ENCODE measurements at places on chromosomes 2 and 18.

DNA sequence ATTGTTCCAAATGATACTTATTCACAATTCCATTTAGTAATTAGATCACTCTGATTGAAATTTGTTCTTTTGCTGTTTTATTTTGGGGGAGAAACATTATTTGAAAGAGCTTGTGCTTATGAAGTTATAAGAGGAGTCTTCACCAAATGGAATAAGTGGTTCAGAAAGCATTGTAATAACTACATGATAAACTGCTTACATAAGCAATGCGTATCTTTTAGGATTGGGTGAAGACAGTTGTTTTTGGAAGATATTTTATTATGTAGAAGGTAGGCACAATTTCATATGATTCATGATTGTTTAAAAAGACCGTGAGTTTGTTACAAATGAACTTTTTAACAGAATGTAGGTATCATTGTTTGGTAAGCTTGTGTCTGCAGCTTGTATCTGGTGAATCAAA is 14.5 kb downstream of the ZNF638 start:
- DNase-seq, result no peak

- no peak for DNase-seq
Measured at GRCh38 chr18:69455125-69455524, 54.4 kb downstream of the DOK6 start.

DNA sequence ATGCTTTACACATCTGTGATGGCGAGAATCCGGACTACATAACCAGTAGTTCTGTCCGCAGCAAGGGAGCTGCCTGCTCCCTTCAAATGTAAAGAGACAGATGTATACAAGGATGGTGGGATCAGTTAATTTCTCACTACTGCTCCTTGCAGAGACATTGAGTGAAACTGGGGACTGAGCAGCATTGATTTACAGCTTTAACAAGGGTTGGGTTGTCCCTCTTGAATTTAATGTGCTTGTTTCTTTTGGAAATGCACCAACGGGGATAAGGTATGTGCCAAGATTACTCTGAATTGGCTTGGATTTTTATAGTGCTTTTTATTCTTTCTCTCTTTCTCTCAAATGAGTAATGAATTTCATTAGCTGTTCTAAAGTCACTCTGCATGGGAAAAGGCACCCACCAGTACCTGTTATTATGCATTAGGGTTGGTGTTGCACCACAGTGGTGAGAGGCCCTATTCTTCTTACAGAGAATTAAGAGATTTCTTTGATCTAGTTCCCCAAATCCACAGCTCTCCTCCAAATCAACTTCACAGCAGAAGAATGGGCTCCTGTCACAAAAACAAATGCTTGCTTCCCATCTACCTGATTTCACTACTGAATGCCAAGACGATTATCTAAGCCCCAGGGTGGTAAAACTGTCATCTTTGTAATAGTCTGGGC is 107.6 kb downstream of the DOCK10 start:
- no peak for DNase-seq

DNA sequence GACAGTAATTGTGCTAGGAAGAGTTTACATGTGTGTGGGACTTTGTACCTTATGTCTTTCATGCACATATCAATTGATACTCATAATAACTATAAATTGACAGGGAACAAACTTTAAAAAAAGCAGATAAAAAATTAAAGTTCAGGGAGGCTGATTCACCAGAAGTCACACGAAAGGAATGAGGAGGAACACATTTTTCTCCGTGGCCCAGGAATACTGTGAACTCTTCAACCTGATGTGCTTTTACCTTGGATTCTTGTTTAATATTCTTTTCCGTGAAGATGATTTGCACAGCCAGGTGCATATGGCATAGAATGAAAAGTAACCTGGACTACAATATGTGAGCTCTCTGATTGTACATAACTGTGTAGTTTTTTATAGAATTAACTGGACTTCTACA is 326.3 kb downstream of the CDH7 start:
- DNase-seq, result no peak

- no peak for DNase-seq
Measured at GRCh38 chr2:24565537-24565936, 74.5 kb downstream of the NCOA1 start.

- DNase-seq, result peak; percentile 36
Measured at GRCh38 chr2:118013221-118013723, 598 bp downstream of the CCDC93 start.

GRCh38 chr2:102391565-102391964 is 31.4 kb upstream of the IL18RAP start:
- peak; percentile 3 for DNase-seq

- no peak for DNase-seq
Measured at GRCh38 chr2:41137031-41137430, 685.1 kb upstream of the SLC8A1 start.

- DNase-seq, result no peak
Measured at GRCh38 chr2:109428281-109428680, 185.5 kb downstream of the SEPTIN10 start.

DNA sequence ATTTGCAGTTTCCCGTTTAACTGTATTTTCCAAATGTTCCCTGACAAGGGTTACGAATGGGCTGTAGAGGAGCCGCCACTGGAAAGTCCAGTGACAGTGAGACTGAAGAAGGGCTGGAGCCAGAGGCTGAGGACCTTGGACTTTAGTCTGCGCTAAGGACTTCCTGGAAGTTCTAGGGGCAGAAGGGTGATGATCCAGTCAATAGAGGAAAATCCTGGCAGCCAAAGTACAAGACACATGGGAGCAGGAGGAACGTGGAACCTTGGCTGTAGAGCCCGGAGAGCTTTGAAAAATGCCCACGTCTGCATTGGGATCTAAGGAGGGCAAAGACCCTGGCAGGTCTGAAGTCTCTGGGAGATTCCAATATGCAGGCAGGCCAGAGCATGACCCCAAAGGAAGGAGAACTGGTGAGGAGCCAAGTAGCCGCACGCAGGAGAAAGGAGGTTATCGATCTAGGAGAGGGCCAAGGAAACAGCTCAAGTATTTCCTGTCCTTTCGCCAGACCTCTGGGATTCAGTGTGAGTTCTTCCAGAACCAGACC is 28.5 kb downstream of the MBP start:
- DNase-seq, result peak; percentile 46

DNA sequence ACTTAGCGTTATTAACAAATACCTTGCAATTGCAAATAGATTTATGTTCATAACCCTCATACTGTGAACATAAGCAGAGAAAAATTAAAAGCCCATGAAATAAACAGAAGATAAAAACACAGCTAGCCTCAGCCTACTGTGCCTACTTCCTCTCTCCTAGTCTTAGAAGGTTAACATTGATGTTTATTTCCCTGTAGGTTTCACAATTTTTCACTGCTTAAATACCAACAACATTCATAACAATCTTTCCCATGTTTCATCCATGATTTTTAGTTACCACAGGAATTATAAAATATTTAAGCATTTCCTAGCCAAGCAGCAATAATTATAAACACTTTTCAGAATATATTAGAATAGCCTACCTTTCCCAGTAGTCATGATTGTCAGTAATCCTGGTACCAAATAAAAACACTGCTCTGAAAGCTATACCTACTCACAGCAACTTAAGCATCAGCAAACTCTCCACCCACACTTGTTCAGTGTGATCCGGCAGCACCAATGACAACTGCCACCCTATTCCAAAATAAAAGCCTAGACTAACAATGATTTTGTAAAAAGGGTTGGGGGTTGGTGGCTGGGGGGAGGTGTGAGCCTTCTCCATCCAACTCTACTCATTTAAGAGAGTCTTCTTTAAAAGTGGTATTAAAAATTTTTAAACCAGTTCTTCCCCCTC is 40.6 kb upstream of the RNU4ATAC start:
- DNase-seq, result no peak

- DNase-seq, result no peak
Measured at GRCh38 chr2:98486374-98486981, 41.8 kb downstream of the INPP4A start.

GRCh38 chr2:219252900-219253752 is at the start of gene TUBA4B:
Gene TUBA4B (plus strand): TSS chr2:219253243. CDS start chr2:219253408, 165 bp downstream.
- DNase-seq, result peak; percentile 23

- peak; percentile 15 for DNase-seq
Measured at GRCh38 chr18:35376393-35376741, 770 bp downstream of the ZNF396 start.

GRCh38 chr18:74967979-74968378 is 241.0 kb downstream of the PTGR3 start:
- DNase-seq, result no peak

DNA sequence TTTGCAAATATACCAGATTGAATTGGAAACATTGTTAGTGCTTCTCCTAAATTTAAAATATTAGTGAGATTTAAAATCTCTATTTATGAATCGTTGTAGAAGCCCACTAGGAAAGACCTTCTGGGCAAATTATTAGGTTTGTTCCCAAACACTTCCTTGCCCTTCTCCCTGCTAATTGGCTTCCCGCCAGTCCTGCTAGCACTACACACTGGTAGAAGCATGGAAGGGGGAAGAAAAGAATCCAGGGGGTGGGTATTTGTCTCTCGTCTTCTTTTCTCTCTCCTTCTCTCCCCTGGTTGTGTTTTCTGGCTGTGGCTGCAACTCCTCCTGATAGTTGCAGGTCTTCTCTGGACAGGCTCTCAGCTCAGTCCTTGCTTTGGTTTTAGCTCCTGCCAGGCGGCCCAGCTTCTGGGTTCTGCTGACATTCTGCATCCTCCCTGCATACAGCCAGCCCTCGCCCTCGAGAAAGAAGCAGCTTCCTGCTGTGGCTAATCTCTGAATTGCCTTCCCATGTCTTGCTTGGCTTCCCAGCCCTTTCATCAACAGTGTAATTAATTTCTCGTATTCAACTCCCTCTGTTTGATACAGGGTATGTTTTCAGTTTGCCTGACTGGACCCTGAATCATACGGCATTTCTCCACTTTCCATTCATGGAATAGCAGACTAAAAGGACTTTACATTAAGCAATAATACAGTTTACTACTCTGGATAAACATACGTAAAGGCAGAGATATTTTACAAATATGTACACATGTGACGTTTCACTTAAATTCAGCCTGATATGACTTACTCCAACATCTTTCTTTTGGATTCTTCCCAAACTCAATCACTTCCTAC is 6.9 kb upstream of the PARD3B start:
- DNase-seq, result peak; percentile 54

GRCh38 chr18:12599966-12600365 is 57.9 kb downstream of the SPIRE1 start:
- DNase-seq, result no peak

GRCh38 chr2:178962805-178963433 is 87.0 kb downstream of the CCDC141 start:
- DNase-seq, result no peak

GRCh38 chr2:48854681-48855080 is 99.2 kb upstream of the LHCGR start:
- DNase-seq, result no peak

GRCh38 chr2:73981081-73982001 is 3.4 kb upstream of the TET3 start:
- no peak for DNase-seq

GRCh38 chr2:152730591-152731333 is 12.3 kb downstream of the ARL6IP6 start:
- no peak for DNase-seq

GRCh38 chr2:225025917-225026571 is 16.2 kb downstream of the DOCK10 start:
- DNase-seq, result no peak

GRCh38 chr2:72669121-72669520 is 156.7 kb downstream of the EXOC6B start:
- DNase-seq, result no peak

- no peak for DNase-seq
Measured at GRCh38 chr2:6353669-6354068, 512.0 kb downstream of the CMPK2 start.

GRCh38 chr2:40199771-40200170 is 252.1 kb downstream of the SLC8A1 start:
- no peak for DNase-seq

DNA sequence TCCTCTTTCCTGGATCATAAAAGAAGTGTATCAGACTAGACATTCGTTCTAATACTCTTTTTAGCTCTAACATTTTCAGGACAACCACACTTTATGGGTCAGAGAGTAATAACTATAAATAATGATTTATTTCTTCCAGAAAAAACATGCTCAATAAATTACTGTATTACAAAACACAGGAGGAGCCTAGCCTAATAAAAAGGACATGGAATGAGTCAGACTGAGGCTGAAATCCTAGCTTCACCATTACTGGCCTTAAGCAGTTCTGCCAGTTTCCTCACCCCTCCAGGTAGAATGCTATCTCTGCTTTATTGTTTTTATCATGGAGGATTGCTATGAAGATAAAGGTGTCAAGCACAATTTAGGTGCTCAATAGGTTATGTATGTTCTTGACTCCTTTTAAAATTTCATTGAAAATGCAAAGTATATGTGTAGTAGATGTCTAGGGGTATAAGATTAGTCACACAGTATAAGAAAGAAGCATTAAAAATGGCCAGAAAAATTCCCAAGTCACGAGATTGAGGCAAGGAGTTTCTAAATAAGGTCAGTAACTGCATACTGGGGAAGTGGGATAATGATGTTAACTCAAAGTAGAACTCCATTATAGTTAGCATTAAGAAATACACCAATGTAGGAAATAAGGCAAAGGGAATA is 105.5 kb upstream of the NEUROD1 start:
- DNase-seq, result peak; percentile 34

GRCh38 chr18:35267161-35267651 is 22.8 kb downstream of the ZSCAN30 start:
- DNase-seq, result peak; percentile 77

- DNase-seq, result no peak
Measured at GRCh38 chr2:29349316-29350030, 234.3 kb downstream of the CLIP4 start.

DNA sequence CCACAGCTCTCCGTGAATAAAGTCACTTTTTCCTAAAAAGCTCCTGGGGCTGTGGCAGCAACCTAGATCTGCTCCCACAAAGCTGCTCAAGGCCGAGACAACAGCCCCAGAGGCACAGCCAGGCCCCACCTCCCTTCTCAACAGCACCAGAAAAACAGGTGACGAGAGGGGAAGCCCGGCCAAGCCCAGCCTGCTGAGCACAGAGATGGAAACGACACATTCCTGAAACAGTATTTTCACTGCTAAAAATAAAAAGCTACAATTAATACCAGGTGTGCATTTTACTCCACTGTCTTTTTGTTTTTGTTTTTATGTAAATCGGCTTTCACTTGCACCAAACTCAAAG is 199.3 kb downstream of the HDAC4 start:
- no peak for DNase-seq

GRCh38 chr2:184049566-184049965 is 548.8 kb upstream of the ZNF804A start:
- DNase-seq, result no peak

DNA sequence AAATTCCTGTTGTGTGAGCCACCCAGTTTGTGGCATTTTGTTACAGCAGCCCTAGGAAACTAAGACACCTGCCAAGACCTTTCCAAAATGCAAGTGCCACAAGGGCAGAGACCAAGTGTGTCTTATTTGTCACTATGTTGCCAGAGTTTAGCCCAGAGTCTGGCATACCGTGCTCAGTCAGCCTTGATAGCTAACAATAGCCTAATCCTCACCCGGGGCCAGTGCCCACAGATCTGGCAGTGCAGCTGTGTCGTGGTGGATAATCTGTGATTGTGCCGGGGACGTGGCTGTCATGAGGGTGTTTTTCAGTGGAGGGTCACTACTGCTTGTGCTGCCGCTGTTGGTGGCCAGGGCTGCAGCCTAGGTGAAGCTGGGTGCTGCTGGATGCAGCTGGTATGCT is 53.5 kb downstream of the MEP1B start:
- no peak for DNase-seq

Measured in dermis blood vessel endothelial cell (primary cell).